Femur (tissue), 1 donor: ENCODE measurements at places on chromosomes 4 and X.

- DNase-seq, result no peak
These were observed 31.8 kb downstream of the MSL3 start for GRCh38 chrX:11789809-11790208.

DNA sequence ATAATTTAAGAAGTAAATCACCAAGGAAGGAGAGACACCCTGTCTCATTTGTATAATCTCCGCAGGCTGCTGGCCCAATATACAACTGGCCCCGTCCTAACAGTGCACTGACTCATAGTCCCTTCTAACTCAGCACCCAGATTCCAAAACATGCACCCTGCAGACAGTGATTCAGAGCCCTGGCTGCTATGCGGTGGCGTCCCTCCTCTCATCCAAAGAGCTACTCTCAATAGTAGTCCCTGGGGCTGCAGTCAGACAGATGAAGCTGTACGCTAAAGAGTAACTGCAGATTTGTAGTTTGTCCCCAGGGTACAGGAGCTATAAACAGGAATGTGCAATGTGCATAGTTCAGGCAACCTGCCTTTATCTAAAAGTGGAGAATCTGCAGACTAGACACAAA is 23.0 kb downstream of the GABRA3 start:
- DNase-seq, result no peak

DNA sequence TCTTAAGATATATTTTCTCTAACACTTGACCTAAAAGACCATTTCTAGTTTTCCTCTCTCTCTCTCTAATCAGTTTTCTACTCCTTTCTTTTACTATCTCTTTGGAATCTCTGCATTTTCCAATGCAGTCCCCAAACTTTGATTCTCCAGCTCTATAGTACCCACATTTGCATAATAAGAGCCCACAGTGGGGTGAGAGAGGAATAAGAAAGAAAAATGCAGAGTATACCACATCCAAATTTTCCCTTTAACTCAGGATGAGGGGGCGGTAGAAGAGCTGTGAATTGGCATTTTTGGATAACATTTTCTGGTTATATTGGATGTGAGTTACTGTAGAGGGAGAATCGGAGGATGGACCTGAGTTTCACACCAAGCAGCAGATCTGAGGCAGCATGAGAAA is 74.4 kb upstream of the SOD3 start:
- no peak for DNase-seq

DNA sequence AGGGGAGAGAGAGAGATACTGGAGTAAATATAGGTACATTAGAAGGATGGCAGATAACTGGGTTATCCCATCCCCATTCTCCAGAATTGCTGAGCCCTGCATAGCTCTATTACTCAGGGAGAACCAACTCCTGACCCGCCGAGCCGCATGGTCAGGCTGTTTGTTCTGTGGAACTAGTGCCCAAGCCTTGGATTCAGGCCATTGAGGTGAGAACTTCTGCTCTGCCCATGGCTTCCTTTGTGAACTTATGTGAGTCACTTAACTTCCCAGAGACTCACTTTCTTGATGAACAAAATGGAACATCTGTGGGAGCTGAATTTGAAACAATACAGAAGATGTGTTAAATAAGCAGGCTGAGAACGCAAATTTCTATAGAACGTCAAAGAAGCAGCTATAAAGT is 54.2 kb downstream of the SPATA18 start:
- no peak for DNase-seq

- DNase-seq, result peak; percentile 95
These were observed at the start of gene SPRY1 for GRCh38 chr4:123396307-123397143. Gene SPRY1 (plus strand): TSS chr4:123396795. CDS start chr4:123401592, 4,797 bp downstream.

GRCh38 chr4:17709763-17710068 is 71.7 kb downstream of the FAM184B start:
- DNase-seq, result no peak

GRCh38 chr4:19879330-19879729 is 372.4 kb upstream of the SLIT2 start:
- DNase-seq, result no peak

- DNase-seq, result peak; percentile 36
These were observed 41.5 kb upstream of the FAT1 start for GRCh38 chr4:186765138-186765537.

DNA sequence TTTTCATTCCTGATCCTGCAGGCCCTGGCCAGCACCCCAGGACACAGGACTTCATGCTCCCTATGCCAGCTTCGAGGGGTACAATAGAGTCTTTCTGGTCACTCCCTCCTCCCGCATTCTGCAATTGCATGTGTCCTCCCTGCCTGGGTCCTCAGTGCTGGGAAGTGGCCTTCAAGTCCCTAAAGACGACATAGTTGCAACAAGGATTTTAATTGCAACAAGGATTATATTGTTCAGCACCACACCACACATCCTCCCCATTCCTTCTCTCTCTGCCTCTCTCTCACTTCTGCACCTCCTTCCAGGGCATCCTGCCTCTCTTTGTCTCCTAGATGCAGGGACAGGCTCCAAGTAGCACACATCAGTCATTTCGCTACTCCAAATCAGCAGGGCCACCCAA is 25.5 kb downstream of the SCD5 start:
- DNase-seq, result no peak

DNA sequence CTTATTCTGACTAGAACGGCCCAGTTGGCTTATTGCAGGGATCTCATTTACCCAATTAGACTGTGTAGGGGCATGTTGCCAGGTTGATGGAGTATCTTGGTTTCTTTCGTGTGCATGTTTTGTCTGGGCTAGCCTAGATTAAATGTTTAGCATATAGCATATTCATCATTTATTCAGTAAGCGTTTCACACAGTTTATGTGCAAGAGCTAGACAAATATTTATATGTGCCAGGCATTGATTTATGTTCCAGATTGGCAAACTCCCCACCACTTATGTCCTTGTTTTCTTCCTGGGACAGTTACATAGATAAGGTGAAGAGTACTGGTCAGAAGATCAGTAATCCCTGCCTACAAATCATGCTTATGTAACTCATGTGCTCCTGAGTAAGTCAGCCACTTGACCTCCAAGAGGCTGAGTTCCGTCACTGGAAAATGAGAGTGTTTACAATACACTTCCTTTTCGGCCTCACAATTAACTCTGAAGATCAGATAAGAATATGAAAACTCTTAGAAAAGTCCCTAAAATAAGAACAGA is 57.2 kb downstream of the RUFY3 start:
- no peak for DNase-seq

DNA sequence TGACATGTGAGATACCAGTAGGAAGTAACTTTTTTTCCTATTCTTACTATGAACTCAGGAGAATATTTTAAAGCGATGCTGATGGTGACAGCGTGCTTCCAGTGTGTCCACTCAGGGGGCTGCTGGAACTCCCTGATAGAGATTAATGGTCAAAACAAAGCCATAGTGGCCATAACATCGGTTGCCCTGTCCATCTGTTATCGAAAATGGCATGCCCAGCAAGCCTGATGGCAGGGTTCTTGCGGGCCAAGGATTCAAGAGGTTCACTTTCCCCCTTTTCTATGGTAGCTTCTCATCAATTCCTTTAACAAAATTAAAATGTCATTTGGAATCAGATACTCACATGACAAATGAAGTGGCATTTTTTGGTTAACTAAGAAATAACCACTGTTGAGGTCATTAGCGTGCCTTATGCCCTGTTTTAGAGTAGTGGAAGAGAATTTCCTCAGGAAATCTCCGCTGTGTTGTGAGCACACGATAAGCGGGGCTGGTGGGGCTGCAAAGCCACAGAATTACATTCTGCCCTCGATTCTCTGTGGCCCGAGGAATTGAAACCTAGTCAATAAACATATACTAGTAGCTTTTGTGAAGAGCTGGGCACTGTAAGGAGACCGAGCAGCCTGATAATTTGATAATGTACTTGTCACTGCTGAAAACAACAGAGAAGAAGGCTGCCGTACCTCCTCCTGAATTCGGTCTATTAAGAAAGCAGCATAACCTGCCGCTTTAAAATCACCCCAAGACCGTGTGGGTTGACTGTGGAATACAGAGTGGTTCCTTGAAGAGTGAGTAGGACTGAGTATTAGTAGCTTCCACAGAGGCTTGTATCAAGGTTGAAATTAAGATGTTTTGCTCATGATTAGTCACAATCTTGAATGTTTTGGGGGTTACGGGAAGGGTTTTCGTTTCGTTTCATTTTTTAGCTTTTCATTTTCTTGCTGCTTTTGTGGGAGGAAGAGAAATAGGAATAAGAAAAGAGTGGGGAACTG is 46.7 kb downstream of the PTCHD1 start:
- DNase-seq, result no peak

- DNase-seq, result peak; percentile 66
These were observed 27.5 kb upstream of the PDGFC start for GRCh38 chr4:156999175-156999517.

GRCh38 chr4:8079916-8080753 is 78.5 kb downstream of the ABLIM2 start:
- DNase-seq, result no peak

DNA sequence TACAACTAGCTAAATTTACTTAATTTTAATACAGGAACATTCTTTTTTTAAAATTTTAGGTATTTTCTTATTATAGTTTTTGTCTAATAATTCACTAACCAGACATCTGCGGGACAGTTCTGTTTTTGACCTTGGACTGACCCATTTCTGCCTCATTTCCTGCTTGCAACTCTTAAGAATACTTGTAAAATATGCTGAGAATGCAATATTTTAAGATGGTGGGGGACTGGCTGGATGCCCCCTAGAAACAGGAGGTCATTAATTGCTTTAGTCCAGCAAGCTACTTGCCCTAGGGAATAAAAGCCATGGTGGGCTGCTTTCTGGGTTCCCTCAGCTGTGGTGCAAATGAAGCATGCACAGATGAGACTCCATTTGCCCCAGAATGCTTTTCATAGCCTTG is 2348.4 kb downstream of the PCDH7 start:
- DNase-seq, result no peak

DNA sequence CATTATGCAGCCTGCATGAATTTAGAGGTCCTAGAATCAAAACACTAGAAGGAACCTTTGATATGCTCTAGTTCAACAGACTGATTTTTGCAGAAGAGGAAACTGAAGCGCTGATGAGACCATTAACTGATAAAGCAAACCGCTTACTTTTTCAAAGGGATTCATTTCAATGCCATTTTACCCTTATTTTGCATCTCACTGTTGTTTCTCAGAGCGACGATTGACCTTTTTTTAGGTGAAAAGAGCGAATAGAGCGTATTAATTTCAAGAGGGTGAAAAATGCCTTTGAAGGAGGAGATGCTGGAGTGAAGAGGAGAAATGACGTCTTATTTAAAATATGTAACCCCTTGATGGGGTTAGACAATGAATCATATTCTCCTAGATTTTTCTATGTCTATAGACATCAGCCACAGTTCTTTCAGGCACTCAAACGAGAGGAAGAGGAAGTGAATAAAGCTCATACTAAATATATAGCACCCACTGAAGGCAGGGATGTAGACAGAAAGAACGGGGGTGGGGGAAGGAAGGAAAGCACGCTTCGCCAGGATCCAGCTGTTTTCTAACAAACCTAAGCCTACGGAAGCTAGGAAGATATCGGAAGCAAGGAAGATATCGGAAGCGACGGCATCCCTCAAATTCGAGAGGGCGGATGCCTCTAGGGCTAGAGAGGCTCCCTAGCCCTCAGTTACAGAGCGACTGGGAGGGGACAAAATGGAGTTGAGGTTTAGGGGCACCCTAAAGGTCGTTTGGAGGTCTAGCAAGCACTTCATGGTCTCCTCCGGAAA is 848 bp downstream of the ACSL4 start:
- no peak for DNase-seq

DNA sequence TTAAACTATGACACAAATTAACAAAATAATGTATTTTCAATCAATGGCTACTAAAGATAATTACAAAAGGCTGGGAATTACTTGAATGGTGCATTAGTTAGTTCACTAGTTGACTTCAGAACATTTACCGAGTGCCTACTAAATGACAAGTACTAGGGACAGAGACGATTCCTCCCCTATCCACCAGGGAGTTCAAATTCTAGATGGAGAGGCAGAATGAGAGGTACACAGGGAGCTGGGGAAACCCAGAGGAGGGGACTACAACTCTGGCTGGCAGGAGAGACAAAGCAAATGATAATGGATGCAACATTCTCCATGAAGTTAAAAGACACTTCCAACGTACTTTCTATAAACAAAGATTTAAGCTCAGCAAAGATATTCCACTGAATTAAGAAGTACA is 43.1 kb upstream of the MCF2 start:
- DNase-seq, result no peak

DNA sequence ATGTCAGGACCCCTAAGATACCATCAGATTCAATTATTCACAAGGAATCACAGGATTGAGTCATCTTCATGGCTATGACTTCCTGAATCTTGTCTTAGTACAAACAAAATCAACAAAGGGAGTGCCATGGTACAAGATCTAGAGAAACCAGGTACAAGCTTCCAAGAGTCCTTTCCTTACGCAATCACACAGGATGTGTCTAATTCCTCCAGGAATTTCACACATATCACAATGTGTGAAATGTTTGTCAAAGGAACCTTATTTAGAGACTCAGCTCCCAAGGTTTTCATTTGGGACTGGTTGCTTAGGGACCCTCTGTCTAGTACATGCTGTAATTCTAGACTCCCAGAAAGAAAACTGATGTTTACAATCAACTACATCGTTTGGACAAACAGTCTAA is 83.0 kb downstream of the MAB21L2 start:
- no peak for DNase-seq

DNA sequence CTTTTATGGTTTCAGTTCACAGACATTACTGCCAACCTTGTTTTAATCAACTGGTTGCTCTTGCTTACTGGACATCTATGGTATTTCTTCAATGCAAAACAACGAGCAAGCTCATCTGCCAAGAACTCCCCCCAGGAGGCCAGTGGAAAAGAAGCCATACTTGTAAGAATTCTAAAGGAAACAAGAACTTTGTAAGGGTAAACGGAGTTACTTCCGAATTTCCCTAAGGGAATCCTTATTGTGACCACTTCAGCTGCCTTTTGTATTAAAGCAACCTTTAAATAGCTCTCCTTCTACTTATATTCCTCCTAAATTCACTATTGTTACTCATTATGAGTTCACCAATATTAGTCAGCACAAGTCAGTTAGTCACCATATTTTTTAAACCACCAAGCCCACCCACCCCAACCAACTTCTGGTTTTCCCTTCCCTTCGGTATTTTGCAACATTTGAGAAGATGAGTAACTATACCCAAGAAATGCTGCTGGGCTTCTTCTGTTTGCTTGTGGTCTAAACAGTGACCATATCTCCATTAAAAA is 602.8 kb upstream of the DIPK2B start:
- no peak for DNase-seq

- no peak for DNase-seq
These were observed 14.0 kb downstream of the SLIT2 start for GRCh38 chr4:20265726-20266125.
